Activated CD4-positive, alpha-beta T cell treated with anti-CD3 and anti-CD28 coated beads, Interleukin-2, Interleukin-4, amounts not matched to agents 100 ng/mL and 50 ng/mL, durations not matched to agents 16 hours and 8 hours (primary cell): ENCODE measurements at places on chromosomes 13 and 19.

- DNase-seq: no peak
These were observed 20.8 kb upstream of the EBI3 start for GRCh38 chr19:4208385-4209094.

DNA sequence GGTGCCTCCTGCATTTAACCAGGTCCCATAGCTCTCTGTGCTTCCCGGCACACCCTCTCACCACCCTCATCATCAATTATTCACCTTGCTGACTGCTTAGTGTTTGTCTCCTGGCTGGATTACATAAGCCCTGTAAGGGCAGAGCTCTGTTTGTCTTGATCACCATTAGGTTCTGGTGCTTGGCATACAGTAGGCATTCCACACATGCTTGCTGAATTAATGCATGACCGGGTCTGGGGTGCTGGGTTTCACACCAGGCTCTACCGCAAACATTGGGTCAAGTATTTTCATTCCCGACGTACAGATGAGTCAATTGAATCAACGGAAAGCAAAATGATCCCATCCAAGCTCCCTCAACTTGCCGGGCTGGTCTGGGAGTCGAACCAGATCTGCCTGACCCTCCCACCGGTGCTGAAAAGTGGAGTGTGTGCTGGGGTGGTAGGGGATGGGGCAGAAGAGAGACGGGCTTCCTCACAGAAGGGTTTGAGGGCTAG lies 28.5 kb downstream of the VAV1 start:
- peak; percentile 27 for DNase-seq

DNA sequence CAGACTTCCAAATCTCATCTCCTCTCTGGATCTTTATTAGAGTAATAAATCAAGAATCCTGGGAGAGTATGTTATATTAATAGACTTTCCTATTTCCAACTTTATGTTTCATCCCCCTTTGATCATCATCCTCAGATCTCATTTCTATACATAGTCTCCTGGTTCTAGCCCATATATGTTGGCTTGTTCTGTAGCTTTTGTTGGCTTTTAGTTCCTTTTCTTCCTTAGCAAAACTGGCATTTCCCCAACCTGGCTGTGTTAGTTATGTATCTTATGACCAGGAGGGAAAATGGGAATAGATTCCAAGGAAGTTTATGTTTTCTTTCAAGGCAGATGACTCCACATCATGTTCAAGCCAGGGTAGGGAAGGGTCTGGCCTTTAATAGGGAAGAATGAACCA lies 2464.5 kb downstream of the PCDH9 start:
- DNase-seq: no peak

DNA sequence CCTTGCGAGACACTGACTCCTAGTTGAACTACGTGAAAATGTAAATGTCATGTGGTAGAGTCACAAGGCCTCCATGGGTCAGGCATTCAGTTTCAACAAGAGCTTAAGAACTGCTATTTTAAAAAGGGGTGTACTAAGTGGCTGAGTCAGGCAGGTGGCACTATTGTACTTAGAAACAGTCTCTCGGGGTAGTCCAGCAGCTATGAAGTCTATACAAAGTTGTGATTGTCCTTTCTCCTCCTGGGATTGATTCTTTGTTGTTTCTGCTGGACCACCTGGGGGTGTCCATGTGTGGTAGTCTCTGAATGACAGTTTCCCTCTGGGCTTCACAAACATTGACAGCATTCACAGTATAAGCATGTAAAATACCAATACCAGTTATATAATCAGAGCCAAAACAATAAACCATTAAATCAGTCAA lies 33.0 kb downstream of the UGGT2 start:
- DNase-seq: peak; percentile 28

- DNase-seq: no peak
These were observed 453.2 kb downstream of the KLF12 start for GRCh38 chr13:73681015-73681414.

- DNase-seq: no peak
These were observed at the start of gene TGFBR3L for GRCh38 chr19:7914598-7915045. TGFBR3L (plus strand) TSS chr19:7914830.

DNA sequence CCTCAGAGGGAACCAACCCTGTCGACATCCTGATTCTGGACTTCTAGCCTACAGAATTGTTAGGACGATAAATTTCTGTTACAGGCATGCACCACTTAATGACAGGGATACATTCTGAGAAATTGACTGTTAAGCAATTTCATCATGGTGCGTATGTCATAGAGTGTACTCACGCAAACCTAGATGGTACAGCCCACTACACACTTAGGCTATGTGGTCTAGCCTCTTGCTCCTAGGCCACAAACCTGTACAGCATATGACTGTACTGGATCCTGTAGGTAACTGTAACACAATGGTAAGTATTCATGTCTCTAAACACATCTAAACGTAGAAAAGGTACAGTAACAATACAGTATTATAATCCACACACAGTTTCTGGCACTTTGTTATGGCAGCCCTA lies 13.3 kb downstream of the USP12 start:
- DNase-seq: no peak

- no peak for DNase-seq
These were observed 14.6 kb downstream of the RAB20 start for GRCh38 chr13:110546926-110547325.

GRCh38 chr19:8814176-8814575 lies 17.9 kb downstream of the ZNF558 start:
- no peak for DNase-seq

DNA sequence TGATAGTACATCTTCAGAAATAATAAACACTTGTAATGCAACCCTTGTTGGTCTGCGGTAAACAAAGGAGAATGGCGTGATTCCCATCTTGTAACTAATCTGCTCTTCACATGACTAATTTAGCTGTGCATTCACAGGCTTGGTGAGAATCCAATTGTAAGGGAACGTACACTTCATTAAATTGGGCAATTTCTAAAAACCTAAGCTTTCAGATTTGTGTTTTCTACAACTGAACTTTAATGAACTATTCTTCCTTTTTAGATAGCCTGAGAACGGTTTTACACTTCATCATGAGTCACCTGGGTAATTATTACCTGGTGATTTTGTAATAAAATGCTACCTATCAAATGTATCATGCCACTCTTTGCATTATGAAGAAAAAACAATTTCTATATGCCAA lies 306.9 kb downstream of the KLF5 start:
- no peak for DNase-seq

GRCh38 chr19:3671680-3672574 lies 28.3 kb downstream of the PIP5K1C start:
- DNase-seq: no peak

DNA sequence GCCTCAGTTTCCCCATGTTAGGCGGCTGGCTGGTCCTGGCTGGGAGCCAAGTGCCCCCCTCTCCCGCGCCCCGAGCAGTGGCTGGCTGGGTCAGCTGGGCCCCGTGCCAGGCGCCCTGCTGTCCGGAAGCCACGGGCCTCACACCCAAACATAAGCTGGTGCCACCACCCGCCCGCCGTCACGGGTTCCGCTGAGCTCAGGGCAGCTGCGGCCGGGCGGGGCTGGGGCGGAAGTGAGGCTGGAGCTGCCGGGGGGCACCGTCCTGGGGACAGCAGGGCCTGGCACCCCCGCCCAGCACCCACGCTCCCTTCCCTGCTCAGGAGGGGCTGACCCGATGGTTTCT lies 19.3 kb downstream of the HCN2 start:
- DNase-seq: no peak

GRCh38 chr13:40549500-40550094 lies 116.8 kb downstream of the FOXO1 start:
- DNase-seq: no peak

- DNase-seq: no peak
These were observed 2689.2 kb downstream of the PCDH9 start for GRCh38 chr13:64540976-64541375.

- DNase-seq: no peak
These were observed 3.2 kb downstream of the ZNF230 start for GRCh38 chr19:44005973-44006372.

DNA sequence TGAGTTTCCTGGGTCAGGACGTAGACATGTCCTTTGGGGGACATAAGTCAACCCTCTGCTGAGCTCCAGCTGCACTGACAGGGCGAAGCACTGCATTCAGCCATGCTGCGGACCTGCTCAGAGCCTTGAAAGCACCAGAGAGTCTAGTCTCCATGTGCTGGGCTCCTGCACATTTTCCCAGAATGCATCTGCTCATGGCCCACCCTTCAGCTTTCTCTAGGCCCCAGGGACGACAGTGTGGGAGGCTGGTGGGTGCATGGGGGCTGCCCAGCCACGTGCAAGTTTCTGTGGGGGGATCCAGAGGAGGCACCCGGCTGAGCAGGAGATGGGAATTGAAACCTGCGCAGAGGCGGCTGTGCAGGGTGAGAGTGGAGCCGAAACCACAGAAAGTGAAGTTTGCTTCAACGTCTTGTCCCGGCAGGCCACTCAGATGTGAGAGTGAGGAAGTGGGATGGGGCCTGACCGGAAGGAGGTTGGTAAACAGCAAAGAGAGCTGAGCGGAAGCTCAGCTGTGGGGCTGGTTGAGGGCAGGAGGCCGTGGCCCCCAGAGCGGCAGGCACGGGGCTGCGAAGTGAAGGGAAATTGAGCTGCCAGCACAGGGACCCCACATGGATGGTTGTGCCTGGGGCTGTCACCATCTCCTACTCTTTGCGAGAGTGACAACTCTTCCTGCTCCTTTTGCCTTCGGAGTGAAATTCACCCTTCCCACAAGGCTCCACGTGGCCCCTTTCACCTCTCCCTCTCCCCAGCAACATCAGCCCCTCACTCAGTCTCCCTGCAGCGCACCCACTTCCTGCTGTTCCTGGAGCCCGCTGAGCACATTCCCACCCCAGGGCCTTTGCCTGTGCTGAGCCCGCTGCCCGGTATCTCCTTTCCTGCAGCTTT lies 11.8 kb downstream of the PGLS start:
- DNase-seq: peak; percentile 83

DNA sequence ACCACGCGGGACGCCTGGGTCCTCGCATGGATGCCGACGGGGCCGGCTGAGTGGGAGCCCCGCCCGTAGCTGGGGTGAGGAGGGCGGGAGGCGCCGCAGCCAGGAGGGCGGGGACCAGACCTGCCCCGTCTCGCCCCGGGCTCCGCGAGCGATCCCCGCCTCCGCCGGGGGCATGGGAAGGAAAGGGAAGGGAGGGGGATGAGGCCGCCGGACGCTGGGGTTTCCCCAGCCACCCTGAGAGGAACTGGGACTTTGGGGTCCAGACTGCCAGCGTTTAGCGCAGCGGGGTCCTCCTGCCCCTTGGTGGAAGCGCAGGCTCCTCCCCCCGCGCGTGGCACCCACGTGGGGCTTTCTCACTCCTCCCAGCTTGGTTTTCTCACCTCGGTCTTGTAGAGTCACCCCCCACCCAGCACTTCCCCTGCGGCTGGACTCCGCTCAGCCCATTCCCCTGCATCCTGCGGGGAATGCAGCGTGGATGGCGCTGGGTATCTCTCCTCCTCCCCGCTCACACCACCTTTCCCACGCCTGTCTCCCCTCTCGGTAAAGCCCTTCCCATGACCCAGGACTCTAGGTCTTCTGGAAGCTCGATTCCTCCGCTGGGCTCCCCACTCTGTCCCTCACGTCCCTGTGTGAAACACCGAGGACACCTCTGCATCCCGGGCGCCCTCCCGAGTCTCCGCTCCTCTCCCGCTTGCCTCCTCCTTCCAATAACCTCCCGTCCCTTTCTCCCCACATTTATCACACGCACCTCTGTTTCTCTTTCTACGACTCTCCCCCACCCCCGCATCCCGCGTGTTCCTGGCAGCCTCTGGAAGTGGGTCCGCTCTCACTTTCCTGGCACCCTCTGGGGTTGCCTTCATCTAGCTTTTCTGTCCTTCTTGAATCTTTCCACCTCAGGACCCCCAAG lies 2.1 kb downstream of the TGFB1 start:
- DNase-seq: peak; percentile 79
